ENCODE measurements at places on chromosomes 16 and 17.

DNA sequence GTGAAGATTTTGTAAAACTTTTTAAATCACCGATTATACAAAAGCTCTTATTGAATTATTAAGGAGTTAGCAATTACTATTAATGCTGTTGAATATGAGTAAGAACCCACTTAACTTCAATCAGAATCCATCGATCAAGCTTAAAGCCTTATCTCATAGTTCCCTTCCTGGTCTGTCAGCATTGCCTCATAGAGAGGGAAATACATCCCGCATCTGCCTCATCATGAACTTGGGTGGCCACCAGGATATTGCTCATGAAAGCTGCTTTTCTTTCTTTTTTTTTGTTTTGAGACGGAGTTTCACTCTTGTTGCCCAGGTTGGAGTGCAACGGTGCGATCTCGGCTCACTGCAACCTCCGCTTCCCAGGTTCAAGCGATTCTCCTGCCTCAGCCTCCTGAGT, 66.7 kb downstream of the PIGL start:
- DNase-seq, result no peak

- DNase-seq, result no peak
Observed at GRCh38 chr16:11161974-11162373, 94.0 kb downstream of the SOCS1 start.

- no peak for DNase-seq
Observed at GRCh38 chr17:30349252-30349651, 15.4 kb upstream of the TMIGD1 start.

DNA sequence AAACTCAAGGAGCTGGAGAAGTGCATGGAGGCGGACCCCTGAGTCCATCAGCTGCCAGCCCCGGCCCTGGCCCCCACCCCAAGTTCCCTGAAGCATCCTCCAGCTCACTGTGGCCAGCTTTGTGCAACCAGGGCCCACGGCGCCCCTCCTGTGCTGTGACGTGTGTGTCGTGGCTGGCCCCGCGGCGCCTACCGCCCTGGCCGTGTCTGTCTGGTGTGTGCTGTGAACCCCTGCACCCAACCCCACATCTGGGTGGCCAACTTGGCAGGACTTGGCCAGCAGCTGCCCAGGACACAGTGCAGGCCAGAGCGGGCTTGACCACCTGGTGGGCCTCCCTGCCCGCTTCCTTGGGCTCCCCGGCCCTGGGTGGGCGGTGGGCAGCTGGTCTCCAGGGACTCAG, 3.2 kb downstream of the TSR3 start:
- DNase-seq, result no peak

GRCh38 chr17:68599091-68599490, 2.1 kb downstream of the FAM20A start:
- DNase-seq, result no peak

GRCh38 chr16:65099607-65100006, 22.3 kb downstream of the CDH11 start:
- DNase-seq, result no peak

DNA sequence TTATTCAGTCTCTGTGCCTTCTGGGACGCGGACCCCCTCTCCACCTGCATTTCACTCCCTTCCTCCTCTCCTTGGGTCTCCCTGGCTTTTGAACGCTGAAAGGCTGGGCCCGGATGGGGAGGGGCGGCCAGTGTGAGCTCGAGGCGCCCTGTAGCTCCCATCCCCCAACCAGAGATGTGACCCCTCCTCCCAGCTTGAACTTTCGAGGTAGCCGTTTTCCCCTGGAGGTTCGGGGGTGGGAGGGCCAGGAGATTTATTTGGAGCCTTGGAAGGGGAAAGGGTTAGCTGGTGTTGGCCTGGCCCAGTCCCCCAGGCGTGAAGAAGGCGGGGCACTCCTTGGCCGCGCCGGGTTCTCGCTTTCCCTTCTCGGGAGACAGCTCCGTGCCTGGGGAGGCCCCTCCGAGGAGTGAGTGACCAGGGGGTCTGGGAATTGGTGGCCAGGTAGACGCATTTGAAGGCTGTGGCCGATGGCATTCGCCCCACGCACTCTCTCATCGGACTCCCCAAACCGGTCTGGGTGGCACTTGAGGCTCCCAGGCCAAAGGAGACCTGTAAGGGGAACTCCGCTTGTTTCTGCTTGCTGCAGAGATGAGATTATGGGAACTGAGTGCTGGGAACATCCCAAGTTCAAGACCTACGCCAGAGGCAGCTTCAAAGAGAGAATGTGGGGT, 942 bp downstream of the LDAF1 start:
- DNase-seq, result no peak

GRCh38 chr16:87918338-87918737, 18.0 kb downstream of the CA5A start:
- DNase-seq, result no peak

DNA sequence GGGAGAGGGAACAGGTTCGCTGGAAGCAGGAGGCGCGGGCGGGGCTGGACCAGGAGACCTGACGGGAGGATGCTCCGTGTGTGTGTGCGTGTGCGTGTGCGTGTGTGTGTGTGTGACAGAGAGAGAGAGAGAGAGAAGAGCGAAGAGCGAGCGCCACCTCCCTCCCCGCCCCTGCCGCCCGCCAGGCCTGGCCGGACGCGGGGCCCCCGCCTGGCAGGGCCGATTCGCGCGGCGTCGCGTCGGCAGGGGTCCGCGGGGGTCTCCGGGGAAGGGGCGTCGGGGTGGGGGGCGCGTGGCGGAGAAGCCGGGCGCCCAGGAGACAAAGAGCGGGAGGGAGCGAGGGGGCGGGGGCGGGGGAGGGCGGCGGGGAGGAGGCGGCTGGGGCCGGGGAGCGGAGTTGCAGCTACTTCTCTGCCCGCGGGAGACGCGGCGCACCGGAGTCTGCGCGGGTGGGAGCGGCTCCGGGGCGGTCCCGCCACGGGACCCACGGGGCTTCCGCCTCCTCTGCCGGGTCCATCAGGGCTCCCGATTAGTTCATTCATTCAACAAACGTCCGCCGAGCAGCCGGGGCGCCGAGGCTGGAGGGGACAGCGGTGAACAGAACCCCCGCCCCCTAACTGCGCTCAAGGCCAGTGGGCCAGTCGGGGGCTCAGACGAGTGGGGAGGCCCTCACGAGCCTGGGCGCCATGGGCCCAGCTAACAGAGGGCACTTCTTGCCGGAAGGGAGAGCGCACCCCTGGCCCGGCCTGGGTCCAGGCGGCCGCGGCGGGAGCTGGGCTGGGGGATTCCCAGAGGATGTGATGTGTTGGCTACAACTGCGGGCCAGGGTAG, at the start of gene SAMD14:
Gene SAMD14, minus strand, starts transcription at position 433 of the 831 bp plus-strand sequence. CDS start 5,201 bp downstream, outside the sequence.
- no peak for DNase-seq

- no peak for DNase-seq
Observed at GRCh38 chr17:76544546-76545365, 4.9 kb downstream of the PRCD start.

- no peak for DNase-seq
Observed at GRCh38 chr17:17492571-17492970, 3.6 kb downstream of the RASD1 start.

GRCh38 chr17:50608700-50609379, 25.8 kb upstream of the ABCC3 start:
- no peak for DNase-seq

- no peak for DNase-seq
Observed at GRCh38 chr16:48076455-48077012, 79.3 kb downstream of the ABCC12 start.

- no peak for DNase-seq
Observed at GRCh38 chr16:70682239-70683145, 3.4 kb downstream of the MTSS2 start.

- DNase-seq, result peak; percentile 60
Observed at GRCh38 chr17:29219378-29220047, 27.1 kb upstream of the CRYBA1 start.

- no peak for DNase-seq
Observed at GRCh38 chr17:42669977-42670788, 6.6 kb downstream of the PLEKHH3 start.

DNA sequence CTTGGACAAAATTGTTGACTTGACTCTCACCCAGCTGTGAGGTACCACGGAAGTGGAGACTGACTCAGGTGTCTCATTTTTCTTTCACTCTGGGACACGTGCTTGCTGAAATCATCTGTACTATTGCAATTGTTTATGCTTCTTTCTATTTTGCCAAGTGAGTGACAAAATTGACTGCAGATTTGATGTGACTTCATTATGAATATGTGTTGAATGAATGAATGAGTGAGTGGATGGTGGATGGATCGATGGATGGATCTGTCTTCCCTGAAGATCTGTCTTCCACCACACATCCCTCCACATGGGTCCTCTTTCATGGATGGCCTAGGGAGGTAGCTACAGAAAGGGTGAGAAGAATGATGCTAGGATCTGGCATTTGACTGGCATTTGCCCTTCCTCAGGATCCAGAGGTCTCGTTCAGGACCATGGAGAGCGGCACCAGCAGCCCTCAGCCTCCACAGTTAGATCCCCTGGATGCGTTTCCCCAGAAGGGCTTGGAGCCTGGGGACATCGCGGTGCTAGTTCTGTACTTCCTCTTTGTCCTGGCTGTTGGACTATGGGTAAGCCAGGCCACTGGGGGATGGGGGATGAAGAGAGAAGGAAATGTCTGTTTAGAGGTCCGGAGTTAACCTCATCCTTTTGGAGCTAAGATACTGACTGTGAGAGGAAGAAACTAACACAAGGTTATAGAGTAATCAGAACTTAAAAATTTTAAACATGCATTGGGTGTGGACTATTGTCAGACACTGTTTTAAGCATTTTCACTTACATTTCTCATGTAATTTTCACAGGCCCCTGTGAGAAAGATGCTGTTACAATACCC, 12.7 kb downstream of the SLC5A11 start:
- DNase-seq, result peak; percentile 63

DNA sequence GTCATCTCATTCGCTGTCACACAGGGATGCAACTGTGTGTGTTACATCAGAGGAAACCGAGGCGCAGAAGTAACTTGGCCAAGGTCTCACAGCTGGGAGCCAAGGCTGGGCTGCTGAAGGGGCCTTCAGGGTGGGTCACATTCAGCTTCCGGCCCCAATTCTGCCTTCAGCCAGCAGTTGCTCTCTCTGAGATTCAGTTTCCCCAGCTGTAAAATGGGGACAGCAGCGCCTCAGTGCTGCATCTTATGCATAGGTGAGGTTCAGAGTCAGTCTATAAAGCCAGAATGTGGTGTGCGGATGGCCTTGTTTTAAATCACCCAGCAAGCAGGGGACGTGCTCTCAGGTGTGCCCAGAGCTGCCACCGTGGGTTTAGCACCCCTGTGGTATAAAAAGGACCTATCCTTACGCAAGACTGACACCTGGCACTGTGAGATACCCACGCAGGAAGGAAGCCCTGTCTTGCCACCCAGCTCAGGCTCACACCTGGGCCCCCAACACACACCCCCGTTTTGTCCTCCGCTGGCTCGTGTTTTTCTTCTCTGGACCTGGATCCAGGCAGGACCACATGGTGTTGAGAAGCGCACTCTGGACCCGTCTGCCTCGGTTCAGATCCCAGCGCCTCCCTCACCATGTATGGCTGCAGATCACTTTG, 94.6 kb upstream of the GSE1 start:
- no peak for DNase-seq

DNA sequence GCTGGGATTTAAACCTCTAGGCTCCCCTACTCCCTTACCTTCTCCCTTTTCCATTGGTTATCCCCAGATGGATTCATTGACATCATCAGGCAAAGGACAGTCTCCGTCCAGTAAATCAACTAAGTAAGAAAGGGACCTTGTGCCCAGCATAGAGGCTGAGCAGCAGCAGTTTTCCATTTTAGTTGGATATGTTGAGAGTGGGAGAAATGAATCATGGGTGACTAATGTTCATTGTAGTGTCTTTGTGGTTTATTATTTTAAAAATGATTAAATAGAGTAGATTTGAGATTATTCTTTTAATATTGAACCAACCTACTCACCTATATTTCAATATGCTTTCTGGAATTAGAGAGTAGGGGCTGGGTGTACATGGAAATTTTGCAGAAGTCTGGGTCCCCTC, 99.4 kb upstream of the CACNG3 start:
- DNase-seq, result no peak

GRCh38 chr17:1153795-1154546, 25.8 kb downstream of the ABR start:
- DNase-seq, result no peak

DNA sequence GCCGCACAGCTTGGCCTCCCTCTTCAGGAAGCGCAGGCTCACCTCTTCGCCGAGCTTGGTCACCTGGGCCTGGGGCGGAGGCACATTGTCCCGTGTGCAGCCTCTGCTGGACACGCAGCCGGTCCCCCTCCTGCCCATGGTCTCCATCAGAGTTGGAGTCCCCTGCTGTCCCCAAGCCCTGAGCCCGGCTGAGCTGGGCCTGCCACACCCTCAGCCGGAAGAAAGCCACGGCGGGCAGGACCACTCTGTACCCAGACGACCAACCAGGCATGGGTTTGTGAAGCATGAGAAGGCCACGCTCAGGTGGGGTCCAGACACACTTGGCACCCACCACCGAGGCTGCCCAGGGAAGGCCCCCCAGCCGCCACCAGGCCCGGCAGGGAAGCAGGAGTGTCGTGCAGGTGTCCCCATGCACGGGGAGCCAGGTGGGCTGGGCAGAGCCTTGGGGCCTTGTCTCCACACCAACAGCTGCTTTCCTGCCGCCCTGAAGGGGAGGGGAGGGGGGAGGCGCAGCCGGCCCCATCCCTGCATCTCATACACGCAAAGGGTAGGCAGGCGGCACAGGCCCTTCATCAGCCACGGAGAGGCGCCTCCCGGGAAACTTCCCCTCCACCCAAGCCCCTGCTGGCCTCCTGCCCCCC, 5.2 kb downstream of the CCDC154 start:
- no peak for DNase-seq

GRCh38 chr17:10114931-10115535, 83.4 kb downstream of the GAS7 start:
- DNase-seq, result peak; percentile 87
